Stimulated activated CD4-positive, alpha-beta T cell treated with anti-CD3 and anti-CD28 coated beads, Interleukin-2, amount 100 ng/mL, for 48 hours (primary cell): ENCODE measurements at places on chromosomes 7 and 10.

DNA sequence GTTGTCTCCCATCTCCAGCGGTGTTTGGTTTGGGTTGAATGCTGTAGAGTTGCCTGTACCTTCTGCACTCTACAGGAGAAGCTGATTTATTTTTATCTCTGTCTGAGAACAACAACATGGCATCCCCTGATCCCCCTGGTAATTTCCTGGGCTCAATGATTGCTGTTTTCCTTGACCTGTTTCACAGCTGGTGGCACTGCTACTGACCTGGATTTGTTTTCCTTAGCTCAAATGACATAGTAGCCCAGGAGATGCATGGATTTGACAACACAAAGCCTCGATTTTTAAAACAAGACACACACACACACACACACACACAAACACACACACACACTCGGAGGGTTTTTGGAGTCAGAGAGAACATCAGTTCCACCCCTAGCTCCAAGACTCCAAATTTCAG, 301.6 kb downstream of the NRG3 start:
- DNase-seq = no peak

DNA sequence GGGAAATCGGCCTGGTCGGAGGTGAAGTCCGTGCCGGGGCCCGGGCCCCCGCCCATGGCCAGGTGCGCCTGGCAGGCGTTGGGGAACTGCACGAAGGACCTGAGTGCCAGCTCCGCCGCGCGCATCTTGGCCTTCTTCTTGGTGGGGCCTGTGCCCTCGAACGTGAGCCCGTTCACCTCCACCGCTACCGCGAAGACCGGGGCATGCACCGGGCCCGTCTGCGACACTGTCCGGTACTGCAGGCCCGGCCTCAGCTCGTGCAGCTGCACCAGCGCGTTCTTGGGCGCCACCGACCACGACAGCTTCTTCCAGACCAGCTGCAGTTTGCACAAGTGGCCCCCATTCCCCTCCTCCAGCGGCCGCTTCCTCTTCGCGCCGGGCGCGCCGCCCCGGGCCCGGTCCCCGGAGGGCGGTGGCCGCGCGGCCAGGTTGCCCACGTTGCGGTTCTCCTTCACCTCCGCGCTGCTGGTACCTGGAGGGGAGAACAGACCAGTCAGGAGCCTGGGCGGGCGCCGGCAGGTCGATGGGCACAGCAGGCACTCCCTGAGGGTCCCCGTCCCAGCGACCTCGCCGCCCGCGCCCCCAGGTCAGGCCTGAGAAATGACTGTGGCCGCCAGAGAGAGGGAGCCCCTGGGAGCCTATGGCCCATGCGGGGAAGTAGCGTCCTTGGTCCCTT, 307.4 kb downstream of the WDR37 start:
- no peak for DNase-seq

GRCh38 chr10:44520651-44521050, 135.8 kb upstream of the CXCL12 start:
- DNase-seq = no peak

- DNase-seq = no peak
Observed at GRCh38 chr10:3950676-3951275, 165.8 kb upstream of the KLF6 start.

DNA sequence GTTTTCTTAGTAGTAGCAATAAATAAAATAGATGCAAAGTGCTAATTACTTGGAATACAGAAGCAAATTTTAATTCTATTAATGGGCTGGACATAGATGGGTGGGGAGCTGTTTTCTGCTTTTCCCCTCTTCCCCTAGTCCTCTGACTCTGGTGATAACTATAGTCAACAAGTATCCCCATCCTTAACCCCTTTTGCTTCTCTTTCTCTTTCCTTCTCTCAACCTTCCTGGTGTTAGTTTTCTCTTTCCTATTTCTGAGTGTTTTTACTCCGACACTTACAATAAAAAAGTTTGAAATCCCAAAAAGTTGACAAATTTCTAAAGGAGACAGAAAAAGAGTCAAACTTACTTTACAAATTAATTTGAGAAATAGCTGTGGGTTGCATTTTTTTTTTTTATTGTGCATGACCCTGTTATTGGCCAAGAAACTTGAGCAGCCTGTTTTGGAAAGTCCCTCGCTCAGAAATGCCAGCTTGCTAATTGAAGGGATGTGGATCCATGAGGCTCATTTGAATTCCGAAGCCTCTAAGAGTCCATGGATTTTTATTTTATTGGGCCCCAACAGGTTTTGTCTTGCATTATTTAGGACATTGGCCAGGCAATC, 2.4 kb downstream of the FAS start:
- DNase-seq = no peak

GRCh38 chr7:94047956-94048355, 43.8 kb upstream of the BET1 start:
- no peak for DNase-seq

- no peak for DNase-seq
Observed at GRCh38 chr10:34813626-34814222, 1.4 kb downstream of the PARD3 start.

DNA sequence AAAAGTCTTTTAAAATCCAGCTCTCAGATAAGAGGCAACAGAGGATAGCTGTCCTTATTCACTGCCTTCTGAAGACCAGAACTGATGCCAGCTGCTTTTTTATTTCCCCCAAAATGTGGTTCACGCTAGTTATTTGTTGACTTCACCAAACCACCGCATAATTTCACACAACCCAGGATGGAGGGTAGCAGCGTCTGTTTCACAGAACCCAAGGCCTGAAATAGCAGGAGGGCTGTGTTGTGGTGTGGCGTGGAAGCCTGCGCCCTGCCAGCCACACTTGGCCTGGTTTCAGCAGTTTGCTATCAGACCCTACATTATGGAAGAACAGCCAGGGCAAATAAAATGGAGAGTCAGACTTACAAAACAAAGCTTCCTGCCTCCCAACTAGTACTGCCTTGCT, 155.4 kb downstream of the DYNC1I1 start:
- no peak for DNase-seq

DNA sequence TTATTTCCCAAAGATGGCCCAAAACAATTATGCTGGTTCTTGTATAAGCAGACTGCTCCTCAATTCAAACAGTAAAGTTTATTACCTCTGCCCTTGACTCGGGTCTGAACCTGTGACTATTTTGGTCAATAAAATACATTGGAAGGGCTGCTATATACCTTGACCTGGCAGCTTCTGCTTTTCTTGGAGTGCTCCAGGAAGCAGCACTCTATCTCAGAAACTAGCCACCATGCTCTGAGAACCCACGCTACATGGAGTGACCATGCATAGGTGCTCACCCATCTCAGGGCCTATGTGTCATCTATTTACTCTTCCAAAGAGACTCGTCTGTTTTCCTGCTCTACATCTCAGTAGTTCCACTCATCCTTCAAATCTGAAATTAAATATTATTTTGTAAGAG, 299.9 kb downstream of the AHR start:
- no peak for DNase-seq

DNA sequence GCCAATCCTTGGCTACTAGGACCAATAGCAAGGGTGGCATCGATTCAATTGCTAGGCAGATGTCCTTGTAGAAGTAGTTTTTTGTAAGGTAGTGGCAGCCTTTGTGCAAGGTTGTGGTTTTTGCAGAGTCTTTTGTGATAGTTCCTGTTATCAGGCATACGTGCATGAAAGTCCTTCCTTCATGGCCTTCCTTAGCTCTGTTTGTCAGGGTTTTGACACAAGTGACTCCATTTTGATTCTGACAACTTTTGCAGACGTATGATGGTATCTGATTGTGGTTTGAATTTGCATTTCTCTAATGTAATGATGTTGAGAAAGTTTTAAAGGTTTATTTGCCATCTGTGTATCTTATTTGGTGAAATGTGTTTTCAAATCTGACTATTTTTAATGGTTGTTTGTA, 71.8 kb upstream of the SYPL1 start:
- DNase-seq = no peak

- DNase-seq = no peak
Observed at GRCh38 chr7:50838675-50839377, 56.1 kb upstream of the GRB10 start.

DNA sequence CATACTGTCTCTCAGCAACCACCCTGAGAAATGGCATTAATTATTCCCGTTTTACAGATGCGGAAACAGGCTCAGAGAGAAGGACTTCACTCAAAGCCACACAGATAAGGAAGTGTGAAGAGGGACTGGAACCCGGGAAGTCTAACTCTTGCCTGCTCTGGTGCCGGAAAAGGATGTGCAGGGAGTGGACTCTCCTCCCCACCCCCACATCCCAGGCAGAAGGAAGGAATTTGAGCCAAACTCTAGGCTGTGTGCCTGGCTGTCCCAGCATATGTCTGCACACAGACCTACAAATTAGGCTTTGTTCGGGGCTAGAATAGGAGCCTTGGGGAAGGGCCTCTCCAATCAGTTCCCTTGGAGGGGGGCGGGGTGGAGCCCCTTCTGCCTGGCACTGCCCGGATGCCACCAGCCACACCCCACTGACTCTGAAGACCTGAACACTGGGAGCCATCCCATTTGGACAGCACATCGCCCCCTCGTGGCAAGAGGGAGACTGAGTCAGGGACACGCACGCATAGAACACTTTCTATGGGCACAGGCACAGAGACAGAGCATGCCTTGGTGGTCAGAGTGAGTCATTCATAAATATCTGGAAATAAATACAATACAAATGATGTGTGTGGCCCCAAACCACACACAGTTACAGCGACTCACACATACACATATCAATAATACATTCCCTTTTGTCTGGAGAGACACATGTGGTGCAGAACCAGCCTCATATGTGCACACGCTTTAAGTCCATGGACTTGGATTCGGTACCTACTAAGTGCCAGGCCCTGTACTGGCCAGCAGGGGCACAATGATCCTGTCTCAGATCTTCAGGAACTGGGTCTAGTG, 13.1 kb downstream of the LZTS2 start:
- DNase-seq = peak; percentile 82

GRCh38 chr7:3949242-3949640, 648.2 kb downstream of the SDK1 start:
- no peak for DNase-seq
